ENCODE measurements at places on chromosomes 12 and 14. TPM values are rescaled to one million over a fixed set of nuclear protein-coding genes. Genes with fewer than 3 reads are reported as not detected.

DNA sequence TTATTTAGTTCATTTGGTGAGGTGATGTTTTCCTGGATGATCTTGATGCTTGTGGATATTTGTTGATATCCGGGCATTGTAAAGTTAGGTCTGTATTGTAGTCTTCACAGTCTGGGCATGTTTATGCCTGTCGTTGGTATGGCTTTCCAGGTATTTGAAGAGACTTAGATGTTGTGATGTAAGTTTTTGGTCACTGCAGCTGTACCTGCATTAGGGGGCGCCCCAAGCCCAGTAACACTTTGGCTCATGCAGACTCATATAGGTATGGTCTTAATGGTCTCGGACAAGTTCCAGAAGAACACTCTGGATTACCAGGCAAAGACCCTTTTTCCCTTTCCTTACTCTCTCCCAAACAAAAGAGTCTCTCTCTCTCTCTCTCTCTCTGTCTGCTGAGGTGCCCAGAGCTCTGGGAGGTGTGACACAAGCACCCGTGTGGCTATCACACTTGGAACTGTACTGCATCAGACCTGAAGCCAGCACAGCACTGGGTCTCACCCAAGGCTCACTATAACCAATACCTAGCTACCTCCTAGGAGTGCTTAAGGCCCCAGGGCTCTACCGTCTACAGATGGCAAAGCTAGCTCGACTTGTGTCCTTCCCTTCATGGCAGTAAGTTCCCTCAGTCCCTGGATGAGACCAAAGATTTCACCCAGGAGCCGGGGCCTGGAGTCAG lies 425.8 kb upstream of the ATXN7L3B start:
- no peak for DNase-seq

The KRT71 gene
- total RNA-seq, result not detected

DNA sequence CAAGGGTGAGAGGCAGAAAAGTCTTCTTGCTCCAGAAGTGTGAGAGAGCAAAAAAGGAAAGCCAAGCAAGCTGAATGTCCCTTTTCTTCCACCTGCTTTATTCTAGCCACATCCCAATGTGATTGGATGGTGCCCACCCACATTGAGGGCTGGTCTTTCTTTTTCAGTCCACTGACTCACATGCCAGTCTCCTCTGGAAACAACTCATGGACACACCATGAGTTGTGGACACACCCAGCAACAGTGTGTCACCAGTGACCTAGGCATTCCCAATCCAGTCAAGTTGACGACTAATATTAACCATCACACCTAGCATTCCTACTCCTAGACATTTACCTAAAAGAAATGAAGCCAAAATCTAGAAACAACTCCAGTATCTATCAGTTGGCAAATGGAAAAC lies 7.2 kb upstream of the DICER1 start:
- no peak for DNase-seq

The ANG gene
- total RNA-seq, result 4.2 TPM

GRCh38 chr12:143964-144649 lies 69.8 kb downstream of the SLC6A12 start:
- peak; percentile 26 for DNase-seq

The MGP gene
- not detected for total RNA-seq

- DNase-seq, result no peak
These were observed 180.6 kb upstream of the CAND1 start for GRCh38 chr12:67088401-67089118.

DNA sequence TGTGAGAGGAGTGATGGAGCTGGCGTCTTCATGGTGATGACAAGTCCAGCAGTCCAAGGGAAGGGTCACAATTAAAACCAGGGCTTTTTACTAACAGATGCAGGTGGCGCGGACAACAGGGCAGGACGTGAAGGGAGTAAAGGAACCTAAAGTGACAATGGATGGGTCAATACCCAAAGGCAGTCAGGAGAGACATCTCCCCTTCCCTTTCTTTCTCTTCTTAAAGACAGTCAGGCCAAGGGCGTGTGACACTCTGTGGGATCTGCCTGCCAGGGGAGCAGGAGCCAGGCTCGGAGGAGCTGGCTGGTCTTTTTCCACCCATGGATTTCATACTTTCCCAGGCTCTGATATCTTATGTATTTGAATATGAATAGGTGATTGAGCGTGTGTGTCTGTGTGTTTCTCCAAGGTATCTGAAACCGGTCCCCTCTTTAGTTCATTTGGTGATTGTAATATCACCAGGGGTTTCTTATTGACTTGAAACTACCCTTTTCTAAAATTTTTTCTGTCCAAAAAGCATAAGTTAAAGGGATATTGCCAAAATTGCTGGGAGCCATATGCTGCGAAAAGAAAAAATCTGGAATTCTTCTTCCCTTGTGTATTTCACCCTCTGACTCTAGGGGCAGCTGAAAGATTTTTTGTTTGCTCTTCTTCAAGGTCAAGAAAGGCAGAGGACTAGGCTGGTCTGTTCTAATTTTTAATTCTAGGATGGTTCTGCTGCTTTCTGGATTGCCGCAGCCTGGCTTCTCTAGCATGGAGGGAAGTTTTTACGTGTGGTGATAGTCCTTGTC lies 61.8 kb downstream of the FBXL14 start:
- DNase-seq, result peak; percentile 12

Measured in LHCN-M2 (cell line).